Tibial nerve (tissue), 4 donors: ENCODE measurements at places on chromosomes 3 and 15. TPM values are rescaled to one million over a fixed set of nuclear protein-coding genes. Genes with fewer than 3 reads are reported as not detected.

DNA sequence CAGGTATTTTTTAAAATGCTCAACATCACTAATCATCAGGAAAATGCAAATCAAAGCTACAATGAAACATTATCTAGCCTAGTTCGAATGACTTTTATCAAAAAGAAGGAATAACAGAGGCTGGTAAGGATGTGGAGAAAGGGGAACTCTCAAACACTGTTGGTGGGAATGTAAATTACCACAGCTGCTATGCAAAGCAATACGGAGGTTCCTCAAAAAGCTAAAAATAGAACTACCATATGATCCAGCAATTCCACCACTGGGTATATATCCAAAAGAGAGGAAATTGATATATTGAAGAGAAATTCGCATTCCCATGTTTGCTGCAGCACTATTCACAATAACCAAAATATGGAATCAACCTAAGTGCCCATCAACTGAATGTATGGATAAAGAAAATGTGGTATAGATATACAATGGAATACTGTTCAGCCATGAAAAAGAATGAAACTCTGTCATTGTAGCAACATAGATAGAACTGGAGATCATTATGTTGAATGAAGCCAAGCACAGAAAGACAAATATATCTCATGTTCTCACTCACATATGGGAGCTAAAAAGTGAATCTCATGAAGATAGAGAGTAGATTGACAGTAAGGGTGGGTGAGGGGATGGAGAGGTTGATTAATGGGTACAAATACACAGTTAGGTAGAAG lies 19.7 kb upstream of the CLN6 start:
- no peak overlapping the region for H3K4me3 ChIP-seq
- H3K36me3 ChIP-seq: no peaks in the 10 kb centered on the region
- H3K27me3 ChIP-seq: no peaks in the 10 kb centered on the region
- H3K4me1 ChIP-seq: peaks cover 5% of the 10 kb centered on the region

- no peaks in the 10 kb centered on the region for H3K36me3 ChIP-seq
- no peak overlapping the region for H3K4me3 ChIP-seq
- H3K27me3 ChIP-seq: no peaks in the 10 kb centered on the region
- no peaks in the 10 kb centered on the region for H3K4me1 ChIP-seq
Observed at GRCh38 chr15:38560456-38560926, 4.1 kb downstream of the RASGRP1 start.

WNT7A gene
- total RNA-seq: not detected

- peaks cover 2% of the 10 kb centered on the region for H3K4me1 ChIP-seq
- no peak for DNase-seq
- H3K27ac ChIP-seq: no peak overlapping the region
- H3K36me3 ChIP-seq: no peaks in the 10 kb centered on the region
- no peaks in the 10 kb centered on the region for H3K27me3 ChIP-seq
- H3K4me3 ChIP-seq: no peak overlapping the region
Observed at GRCh38 chr3:16784973-16785372, 99.8 kb upstream of the PLCL2 start.

CSPG4 gene
- total RNA-seq: 132 TPM

- H3K4me3 ChIP-seq: no peak overlapping the region
- no peak for DNase-seq
- no peak overlapping the region for H3K27ac ChIP-seq
- H3K27me3 ChIP-seq: no peaks in the 10 kb centered on the region
- no peaks in the 10 kb centered on the region for H3K36me3 ChIP-seq
- no peaks in the 10 kb centered on the region for H3K4me1 ChIP-seq
Observed at GRCh38 chr3:114691871-114692270, 398.0 kb downstream of the TIGIT start.

DNA sequence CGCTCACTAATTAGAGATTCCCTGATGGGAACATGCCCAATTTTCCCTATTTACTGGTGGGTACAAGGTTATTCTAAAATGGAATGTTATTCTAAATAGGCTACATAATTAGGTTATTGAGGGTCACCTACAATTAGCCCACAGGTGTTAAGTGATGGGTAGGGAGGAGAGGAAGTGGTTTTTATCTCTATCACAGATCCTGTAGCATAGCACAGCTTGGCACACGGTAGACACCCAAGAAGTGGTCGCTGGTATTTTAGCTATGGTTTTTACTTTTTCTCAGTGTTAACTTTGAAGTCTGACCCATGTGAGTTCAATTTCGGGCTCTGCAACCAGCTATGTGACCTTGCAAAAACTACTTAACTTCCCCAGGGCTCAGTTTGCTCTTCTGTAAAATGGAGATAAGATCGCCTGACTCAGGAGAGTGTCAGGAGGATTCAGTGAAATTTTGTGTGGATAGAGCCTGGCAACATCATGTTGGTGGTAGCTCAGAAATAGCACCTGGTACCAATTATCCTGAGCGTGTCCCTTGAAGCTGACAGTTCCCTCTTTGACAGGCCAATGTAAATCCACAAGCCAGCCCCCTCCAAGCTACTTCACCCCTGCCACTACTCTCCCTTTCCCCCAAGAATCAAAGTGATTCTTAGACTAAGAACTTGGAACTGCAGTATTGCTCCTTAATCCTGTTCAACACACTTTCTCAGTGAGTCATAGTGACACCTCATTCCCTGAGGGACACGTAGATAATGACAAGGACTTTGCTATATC lies 8.7 kb upstream of the LMCD1 start:
- no peaks in the 10 kb centered on the region for H3K36me3 ChIP-seq
- no peak overlapping the region for H3K27ac ChIP-seq
- H3K27me3 ChIP-seq: no peaks in the 10 kb centered on the region
- no peak for DNase-seq

PIERCE2 gene
- 1.8 TPM for total RNA-seq

CCDC39 gene
- total RNA-seq: not detected

GPR149 gene
- total RNA-seq: not detected

GRCh38 chr3:194231929-194232832 lies 96.2 kb downstream of the HES1 start:
- H3K36me3 ChIP-seq: no peaks in the 10 kb centered on the region
- no peaks in the 10 kb centered on the region for H3K4me1 ChIP-seq
- DNase-seq: no peak
- no peaks in the 10 kb centered on the region for H3K27me3 ChIP-seq
- H3K27ac ChIP-seq: no peak overlapping the region
- H3K4me3 ChIP-seq: no peak overlapping the region

KLHL40 gene
- not detected for total RNA-seq

DNA sequence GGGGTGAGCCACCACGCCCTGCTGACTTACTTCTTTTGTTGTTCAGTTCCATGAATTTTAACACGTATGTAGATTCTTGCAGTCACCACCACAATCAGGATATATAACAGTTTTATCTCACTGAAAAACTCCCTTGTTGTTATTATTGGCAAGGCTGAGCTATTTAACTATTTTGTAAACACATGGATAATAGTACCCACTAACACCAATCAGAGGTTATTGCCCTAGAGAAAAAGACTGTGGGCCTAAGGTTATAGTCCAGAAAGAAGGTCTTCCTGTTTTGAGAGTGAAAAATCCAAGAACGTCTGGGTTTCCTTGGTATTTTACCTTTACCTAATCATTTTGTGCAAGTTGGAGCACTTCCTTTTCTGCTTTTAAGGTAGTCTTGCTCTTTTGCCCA lies 9.5 kb downstream of the ZWILCH start:
- no peak for DNase-seq
- no peak overlapping the region for H3K27ac ChIP-seq
- peaks cover 48% of the 10 kb centered on the region for H3K36me3 ChIP-seq
- no peaks in the 10 kb centered on the region for H3K27me3 ChIP-seq
- H3K4me3 ChIP-seq: no peak overlapping the region
- H3K4me1 ChIP-seq: no peaks in the 10 kb centered on the region
